ENCODE measurements at places on chromosomes 1 and 21.

DNA sequence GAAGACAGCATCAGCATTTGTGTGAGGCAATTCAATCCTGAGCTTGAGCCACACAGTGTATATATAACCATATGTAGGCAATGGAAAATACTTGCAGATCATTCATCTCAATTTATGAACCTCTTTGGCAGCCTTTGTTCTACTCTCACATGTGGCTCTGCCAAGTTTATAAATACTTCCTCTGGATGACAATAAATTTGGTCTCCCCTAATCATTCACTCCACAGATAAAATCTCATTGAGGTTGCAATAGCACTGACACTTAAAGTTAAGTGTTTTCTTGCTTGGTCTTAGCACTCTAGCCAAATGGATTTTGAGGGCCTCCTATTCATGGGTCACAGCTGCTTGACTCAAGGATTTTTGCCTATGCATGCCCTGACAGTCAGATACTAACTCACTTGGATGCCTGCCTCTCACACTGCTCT is 136.6 kb upstream of the VANGL1 start:
- DNase-seq, result no peak

- DNase-seq, result no peak
Observed at GRCh38 chr1:234614081-234614489, 4.1 kb upstream of the IRF2BP2 start.

- no peak for DNase-seq
Observed at GRCh38 chr21:36471254-36471723, 8.6 kb downstream of the CLDN14 start.

GRCh38 chr1:241527146-241527545 is 5.0 kb upstream of the KMO start:
- no peak for DNase-seq

GRCh38 chr1:234408757-234409156 is 35.5 kb downstream of the COA6 start:
- peak; percentile 26 for DNase-seq
